Putamen (tissue), 1 donor: ENCODE measurements at places on chromosomes 6 and 20.

- DNase-seq, result no peak
Observed at GRCh38 chr6:15132854-15133670, 112.8 kb upstream of the JARID2 start.

GRCh38 chr20:34222208-34222607, 19.0 kb upstream of the ASIP start:
- DNase-seq, result no peak

DNA sequence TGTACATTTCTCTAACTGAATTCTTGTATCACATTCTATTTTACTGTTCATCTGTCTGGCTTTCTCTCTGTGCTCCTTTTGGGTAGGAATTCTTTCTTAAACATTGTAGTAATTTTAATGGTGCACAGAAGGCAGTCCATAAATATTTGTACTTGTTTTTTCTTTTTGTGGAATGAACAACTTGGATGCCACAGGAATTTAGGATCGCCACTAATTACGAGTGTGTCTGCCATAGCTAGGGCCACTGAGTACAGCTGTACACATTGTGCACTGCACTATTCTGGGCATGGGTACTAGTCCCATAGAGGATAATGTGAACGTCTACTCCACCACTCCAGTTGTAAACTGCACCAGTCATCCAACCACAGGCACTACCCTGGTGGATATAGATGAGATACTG, 39.3 kb upstream of the TMEM200A start:
- no peak for DNase-seq

GRCh38 chr6:63663147-63663955, 27.7 kb downstream of the PHF3 start:
- DNase-seq, result no peak

DNA sequence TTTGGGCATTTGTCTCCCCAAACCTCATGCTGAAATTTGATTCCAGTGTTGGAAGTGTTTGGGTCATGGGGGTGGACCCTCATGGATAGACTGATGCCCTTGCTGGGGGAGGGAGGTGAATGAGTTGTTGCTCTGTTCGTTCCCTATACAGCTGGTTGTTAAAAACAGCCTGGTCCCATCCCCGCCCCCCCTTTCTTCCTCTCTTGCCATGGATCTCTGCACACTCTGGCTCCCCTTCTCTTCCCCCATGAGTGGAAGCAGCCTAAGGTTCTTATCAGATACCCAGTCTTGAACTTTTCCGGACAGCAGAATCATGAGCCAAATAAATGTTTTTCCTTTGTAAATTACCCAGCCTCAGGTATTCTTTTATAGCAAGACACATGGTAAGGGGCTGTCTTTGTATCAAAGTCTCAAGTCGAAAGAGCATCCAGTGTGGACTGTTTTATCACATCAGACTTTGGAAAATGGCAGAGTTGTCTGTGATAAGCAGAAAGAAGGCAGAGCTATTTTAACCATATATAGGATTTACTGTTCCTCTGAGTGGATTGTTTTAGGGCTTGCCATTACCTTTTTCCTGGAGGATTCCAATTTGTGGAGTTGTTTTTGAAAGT, 31.2 kb downstream of the SLC9A8 start:
- no peak for DNase-seq

GRCh38 chr6:39808346-39808745, 16.2 kb downstream of the DAAM2 start:
- DNase-seq, result no peak
